GM10248 (cell line): ENCODE measurements at places on chromosomes 7 and 10.
A peak's percentile ranks its signal among the peaks of the same experiment; 100 is the strongest.

GRCh38 chr10:11538834-11539190 is 72.6 kb downstream of the USP6NL start:
- no peak for DNase-seq

DNA sequence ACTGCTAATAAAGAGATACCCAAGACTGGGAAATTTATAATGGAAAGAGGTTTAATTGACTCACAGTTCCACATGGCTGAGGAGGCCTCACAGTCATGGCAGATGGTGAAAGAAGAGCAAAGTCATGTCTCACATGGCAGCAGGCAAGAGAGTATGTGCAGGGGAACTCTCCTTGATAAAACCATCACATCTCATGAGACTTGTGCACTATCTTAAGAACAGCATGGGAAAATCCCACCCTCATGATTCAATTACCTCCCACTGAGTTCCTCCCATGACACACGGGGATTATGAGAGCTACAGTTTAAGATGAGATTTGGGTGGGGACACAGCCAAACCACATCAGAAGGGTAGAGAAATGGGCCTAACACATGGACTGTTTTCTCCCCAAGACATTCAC is 156.3 kb downstream of the CCDC71L start:
- DNase-seq: no peak

- DNase-seq: peak; percentile 83
These were observed 45.3 kb upstream of the EN2 start for GRCh38 chr7:155412416-155413253.

DNA sequence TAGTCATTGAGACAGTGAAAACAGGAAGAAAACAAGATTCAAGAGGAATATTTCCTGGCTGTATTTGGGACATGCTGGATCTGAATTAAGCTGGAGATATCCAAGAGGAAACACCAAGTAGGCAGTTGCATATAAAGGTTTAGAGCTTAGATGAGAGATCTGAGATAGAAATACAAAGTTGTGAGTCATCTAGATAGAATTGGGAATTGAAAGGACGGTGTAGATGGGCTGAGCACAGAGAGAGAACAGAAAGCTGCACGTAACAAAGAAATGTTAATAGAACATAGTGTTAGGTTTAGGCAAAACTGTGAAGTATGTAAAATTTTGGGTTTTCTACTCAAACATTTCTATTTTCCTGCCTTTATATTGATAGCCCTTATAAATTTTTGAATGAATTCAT is 218.5 kb upstream of the TMEM196 start:
- DNase-seq: no peak

DNA sequence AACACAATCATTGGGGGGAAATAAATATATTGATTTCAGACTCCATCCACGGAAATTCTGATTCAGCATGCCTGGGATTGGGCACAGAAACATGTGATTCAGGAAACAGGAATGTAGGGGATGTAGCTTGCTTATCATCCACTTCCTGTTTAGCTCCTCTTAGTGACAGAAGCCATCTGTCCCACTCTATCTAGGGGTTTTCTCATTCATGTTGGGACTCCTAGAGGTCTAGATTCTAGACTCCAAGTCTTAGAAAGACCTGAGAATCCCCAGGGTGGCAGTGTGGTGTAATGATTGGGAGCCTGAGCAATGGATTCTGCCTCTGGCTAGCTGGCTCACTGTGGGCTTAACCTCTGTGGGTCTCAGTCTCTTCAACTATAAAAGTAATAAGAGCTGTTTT is 67.9 kb downstream of the CDK1 start:
- DNase-seq: no peak

DNA sequence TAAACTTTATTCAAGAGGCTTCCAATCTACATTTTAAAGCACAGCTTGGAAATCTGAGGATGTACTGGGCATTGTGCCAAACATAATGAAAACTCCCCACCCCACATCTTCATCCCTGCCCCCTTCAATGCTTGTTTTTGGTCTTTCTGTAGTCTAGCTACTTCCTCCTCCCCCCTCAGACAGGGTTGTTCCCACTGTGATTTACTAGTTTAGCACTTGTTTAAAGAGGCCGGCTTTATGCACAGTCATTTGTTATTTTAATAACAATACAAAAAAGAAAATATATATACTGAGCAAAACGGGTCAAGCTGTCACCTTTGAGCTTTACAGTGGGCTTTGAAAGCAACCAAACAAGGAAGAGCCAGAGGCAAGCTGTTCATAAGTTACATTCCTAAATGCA is 132.6 kb downstream of the CHRM2 start:
- DNase-seq: no peak

GRCh38 chr7:136391371-136391770 is 414.2 kb upstream of the MTPN start:
- no peak for DNase-seq

DNA sequence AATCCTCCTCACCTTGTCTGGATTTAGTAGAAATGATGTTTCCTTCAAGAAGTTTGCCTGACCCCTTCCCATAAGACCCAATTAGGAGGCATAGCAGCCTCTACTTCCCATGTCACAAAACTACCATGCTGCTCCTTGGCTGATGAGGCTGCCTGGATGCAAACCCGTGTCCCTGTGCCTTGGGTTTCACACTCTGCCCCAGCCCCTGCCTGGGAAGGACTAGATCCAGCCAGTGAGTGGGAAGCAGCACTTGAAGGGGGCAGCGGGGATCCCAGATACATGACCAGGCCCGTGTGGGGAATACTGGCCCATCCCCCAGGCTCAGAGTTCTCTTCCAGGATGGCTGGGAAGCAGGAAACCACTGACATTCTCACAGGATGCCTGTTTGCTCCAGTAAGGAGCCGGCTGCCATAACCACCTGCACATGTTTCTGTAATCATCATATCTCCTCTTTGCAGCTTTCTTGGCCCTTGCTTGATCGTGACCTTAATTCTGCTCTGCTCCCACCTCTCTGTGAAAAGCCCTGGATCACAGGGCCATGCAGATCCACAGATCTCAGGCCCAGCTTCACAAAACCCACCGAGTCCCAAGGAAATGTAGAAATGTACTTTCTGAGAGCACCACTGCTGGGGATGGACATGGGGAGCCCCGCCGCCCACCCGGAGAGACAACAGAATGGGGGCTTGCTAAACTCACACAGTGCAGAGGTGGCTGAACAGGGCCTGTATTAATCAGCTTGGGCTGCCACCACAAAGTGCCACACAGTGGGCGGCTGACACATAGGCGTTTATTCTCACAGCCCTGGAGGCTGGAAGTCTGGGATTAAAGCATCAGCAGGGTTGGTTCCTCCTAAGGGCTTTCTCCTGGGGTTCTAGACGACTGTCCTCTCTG is 287.8 kb upstream of the IGFBP3 start:
- no peak for DNase-seq

DNA sequence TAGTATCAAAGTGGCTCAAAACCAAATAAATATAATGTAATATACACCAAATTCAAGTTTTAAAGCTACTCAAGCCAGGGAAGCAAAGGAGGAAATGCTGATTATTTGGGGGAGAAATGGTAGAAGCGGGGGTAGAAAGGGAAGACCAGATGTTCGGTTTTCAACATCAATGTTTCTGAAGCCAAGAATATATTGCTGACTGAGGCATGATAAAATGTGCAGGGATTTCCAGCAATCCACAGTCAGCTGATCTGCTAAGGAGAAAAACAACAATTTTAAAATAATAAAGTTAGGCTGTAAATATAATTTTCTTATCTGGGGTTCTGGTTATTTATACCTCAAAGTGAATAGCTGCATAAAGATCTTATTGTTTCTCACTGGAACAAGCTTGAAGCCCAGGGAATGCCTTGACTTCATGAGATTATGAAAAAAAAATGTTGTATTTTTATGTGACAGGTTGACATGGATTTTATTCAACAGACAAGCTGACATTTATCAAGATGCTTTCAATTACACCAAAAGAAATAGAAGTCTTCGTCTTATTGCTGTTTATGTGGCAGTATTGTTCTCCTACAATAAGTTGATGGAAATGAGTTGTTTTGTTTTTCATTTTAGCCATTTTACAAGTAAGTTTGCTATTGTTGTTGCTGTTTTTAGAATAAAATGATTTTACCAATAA is 28.6 kb upstream of the BMPER start:
- DNase-seq: no peak

GRCh38 chr10:43287056-43288007 is 20.5 kb upstream of the RASGEF1A start:
- no peak for DNase-seq

GRCh38 chr10:30813872-30814481 is 184.4 kb upstream of the LYZL2 start:
- DNase-seq: no peak

DNA sequence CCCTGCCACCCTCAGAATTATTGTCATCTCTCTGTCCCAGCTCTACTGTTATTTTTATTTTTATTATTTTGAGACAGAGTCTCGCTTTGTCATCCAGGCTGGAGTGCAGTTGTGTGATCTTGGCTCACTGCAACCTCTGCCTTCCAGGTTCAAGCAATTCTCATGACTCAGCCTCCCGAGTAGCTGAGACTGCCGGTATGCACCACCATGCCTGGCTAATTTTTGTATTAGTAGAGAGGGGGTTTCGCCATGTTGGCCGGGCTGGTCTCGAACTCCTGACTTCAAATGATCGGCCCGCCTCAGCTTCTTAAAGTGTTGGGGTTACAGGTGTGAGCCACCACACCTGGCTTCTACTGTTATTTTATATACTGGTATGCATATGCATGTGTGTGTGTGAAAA is 11.0 kb downstream of the CALHM2 start:
- DNase-seq: no peak

GRCh38 chr10:28677888-28678686 is 766 bp downstream of the BAMBI start:
- DNase-seq: no peak

DNA sequence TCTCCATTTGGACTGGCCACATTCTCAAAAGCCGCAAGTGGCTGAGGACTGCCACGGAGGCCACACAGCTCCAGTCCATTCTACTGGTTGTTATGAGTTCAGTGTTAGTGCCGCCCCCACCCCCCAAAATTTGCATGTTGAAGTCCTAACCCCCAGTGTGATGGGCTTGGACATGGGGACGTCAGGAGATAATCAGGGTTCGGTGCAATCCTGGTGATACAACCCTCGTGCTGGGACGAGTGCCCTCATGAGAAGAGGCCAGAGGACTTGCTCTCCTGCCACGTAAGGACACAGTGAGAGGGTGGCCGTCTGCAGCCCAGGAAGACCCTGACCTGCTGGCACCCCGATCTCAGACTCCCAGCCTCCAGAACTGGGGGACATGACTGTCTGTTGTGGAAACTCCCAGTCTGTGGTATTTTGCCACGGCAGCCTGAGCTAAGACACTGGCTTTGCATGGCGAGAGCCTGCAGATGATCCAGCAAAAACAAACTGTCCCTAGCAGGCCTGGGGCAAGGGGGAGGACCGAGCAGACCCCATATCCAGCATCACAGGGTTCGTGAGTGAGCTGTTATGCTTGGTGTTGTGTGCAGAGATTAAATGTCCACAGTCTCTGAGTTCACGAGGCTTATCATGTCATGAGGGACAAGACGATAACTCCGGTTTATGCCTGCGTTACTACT is 41.5 kb upstream of the INSIG1 start:
- DNase-seq: no peak

DNA sequence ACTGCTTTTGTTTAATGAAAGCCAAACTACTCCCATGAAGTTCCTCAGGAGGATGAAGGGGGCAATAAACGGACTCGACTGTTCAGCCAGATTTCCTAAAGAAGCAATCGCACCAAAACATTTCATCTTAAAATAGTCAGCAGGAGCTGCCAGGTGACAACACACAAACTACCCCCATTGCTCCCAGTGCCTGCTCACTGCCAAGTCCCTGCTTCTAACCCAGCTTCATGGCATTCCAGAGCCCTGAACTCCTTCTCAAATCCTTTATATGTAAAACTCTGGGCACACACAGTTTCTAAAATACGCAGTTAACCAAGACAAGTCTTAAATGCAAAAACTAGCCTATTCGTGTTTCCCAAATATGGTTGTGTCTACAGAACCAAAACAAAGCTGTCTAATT is 110.0 kb downstream of the SORBS1 start:
- DNase-seq: no peak

- peak; percentile 83 for DNase-seq
These were observed 15.6 kb downstream of the ATG9B start for GRCh38 chr7:151008511-151009323.

DNA sequence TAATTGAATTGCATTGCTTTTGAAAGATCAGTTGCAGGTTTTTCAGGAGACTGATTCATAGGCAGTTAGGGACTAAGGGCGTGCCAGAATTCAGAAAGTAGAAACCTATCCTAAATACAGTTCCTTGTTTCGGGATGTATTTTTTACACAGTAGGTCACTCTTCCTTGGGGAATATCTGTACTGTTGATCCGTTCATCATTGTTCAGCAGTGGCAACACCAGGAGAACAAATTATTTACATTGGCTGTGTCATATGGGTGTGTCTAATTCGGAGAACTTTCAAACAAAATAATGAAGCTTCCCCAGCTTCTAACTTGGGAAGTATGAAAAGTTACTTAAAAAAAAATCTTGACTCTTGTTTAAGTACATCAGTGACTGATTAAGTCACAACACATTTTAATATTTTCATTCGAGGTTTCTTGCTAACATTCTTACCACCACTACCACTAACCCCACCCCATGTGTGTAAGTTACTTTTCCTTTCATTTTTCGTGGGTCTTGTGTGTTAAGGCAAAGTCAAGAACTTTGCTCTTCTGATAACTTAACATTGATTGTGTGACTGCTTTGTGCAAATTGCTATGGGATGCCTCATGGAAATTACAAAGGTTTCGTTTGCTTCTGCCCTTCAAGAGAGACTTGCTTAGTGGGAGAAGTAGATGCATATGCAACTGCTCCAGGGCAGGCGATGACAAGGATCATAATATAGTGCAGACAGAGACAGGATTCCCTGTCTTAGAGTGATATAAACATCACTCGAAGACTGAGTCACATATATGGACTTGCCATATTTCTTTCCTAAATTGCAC is 43.8 kb upstream of the RPA3 start:
- DNase-seq: no peak

GRCh38 chr10:119231654-119232053 is 24.3 kb downstream of the GRK5 start:
- DNase-seq: no peak

GRCh38 chr7:121697731-121698316 is 175.1 kb upstream of the PTPRZ1 start:
- DNase-seq: no peak

- no peak for DNase-seq
These were observed 29.4 kb upstream of the GRB10 start for GRCh38 chr7:50812094-50812493.

GRCh38 chr7:151777908-151778670 is 98.8 kb downstream of the PRKAG2 start:
- no peak for DNase-seq
